ENCODE measurements at places on chromosomes 16 and 17. TPM values are rescaled to one million over a fixed set of nuclear protein-coding genes. Genes with fewer than 3 reads are reported as not detected.

Gene PAGR1
- 19.6 TPM for total RNA-seq

DNA sequence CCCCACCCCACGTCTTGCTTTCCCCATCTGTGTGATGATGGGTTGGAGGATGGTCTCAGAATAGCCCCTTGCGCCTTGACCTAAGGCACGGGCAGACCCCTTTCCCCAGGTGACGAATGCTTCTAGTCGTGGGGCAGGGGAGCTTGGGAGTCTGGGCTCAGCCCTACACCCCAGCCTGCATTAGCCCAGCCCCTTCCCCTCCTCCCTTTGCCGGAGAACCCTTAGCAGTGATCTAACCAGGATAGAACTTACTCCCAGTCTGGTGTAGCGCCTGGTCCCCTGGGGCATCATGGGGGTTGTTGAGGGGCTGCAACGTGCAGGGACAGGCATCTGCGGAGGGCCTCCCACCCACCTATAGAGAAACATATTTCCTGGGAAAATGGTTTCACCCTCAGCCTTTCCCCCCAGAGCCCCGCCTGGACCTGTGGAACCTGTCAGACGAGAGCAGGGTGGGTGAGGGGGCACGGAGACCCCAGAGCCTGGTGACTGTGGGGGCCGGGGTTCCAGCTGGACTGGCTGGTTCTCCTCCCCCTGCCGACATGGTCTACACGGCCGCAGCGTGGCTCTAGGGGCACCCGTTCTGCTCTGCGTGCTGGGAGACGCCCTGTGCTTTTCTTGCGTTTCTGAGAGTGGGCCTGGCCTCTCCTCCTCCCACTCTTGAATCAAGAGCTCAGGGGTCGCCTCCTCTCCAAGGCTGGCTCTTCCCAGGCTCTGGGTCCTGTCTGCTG lies 4.7 kb downstream of the SMTNL2 start:
- DNase-seq, result no peak

DNA sequence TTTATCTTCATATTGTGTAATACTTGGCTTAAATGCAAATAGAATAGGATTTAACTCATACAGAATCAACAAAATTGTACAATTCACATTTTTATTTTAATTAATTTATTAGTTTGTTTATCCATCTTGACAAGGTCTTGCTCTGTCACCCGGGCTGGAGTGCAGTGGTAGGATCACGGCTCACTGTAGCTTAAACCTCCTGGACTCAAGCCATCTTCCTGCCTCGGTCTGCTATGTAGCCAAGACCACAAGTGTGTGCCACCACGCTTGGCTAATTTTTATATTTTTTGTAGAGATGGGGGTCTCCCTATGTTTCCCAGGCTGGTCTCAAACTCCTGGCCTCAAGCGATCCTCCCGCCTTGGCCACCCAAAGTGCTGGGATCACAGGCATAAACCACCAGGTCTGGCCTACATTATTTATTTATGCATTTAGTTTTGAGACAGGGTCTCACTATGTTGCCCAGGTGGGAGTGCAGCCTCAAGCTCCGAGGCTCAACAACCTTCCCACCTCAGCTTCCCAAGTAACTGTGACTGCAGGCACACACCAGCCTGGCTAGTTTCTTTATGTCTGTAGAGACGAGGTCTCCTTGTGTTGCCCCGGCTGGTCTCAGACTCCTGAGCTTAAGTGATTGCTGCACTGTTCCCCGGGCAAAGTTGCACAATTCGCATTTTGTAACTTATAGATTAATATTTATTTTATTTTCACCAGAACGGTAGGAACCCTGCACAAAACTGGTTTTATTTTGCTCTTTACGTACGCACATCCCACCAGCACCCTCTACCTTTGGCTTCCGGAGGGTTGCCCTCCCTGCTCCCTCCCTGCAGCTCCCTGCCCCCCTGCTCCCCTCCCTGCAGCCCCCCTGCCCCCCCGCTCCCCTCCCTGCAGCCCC lies 4.9 kb downstream of the DPEP1 start:
- peak; percentile 56 for DNase-seq

DNA sequence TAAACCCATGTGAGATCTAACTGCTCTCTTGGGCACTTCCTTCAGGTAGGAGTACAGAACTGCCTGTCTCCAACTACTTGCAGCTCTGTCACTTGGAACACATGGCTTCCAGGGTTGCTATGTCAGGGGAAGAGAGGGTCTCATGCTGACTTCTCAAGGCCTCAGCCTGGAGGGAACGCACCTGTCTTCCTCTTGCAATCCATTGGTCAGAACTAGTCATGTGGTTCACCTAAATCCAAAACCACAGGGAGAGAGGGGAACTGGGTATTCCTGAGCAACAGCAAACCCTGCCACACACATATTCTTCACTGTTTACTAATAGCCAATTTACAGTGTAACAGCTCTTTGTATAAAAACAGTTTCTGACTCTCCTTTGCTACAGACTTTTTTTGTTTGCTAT lies 206.1 kb downstream of the KCNJ2 start:
- DNase-seq, result no peak

GRCh38 chr17:57493171-57493570 lies 236.8 kb downstream of the MSI2 start:
- no peak for DNase-seq

DNA sequence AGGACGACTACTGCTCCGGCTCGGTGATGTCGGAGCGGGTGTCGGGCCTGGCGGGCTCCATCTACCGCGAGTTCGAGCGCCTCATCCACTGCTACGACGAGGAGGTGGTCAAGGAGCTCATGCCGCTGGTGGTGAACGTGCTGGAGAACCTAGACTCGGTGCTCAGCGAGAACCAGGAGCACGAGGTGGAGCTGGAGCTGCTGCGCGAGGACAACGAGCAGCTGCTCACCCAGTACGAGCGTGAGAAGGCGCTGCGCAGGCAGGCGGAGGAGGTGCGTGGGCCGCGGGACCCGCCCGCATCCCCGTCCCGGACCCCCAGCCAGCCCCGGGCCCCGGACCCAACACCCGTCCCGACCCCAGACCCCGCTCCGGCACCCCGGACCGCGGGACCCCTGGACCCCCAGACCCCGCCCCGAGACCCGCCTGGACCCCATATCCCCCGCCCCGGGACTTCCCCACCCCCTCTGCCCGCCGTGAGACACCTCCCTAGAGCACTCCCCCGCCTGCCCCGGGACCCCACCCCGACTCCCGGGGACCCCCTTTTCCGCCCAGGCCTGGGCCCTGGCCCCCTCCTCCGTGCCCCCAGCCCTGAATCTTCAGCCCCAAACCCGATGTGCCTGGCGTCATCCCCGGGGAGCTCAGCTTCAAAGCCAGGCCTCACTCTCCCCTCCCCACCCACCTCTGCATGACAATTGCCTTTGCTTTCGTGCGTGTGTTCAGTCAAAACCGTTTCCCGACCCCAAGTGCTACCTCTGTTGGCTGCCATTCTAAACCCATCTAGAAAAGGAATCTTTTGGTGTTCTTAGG lies 594 bp downstream of the MAPK8IP3 start:
- DNase-seq, result no peak

DNA sequence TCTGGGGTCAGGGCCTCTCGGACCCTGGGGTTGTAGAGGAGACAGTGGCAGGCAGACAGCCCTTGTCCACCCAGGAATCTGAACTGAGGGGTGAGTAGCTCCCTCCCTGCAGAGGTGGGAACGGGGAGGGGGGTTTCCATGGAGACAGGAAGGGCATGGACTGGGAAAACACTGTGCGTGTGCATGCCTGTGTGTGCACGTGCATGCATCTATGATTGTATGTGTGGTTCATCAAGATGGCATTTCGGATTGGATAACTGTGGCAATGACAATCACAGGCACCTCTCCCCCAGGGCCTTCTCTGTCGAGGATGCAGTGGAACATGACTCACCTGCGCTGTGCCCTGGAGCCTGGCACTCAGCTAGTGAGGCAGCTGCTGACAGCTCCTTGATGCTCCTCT lies 6.1 kb upstream of the CD300C start:
- peak; percentile 2 for DNase-seq

- DNase-seq, result no peak
Measured at GRCh38 chr16:1275791-1276579, 20.1 kb downstream of the TPSD1 start.

Gene FNDC8
- not detected for total RNA-seq

- DNase-seq, result no peak
Measured at GRCh38 chr17:44581868-44582267, 24.6 kb downstream of the FZD2 start.

Gene EPN3
- total RNA-seq, result 0.99 TPM

- no peak for DNase-seq
Measured at GRCh38 chr16:12303653-12304052, 327.1 kb downstream of the SNX29 start.

Gene NQO1
- total RNA-seq, result 109 TPM

Gene NOD2
- 0.10 TPM for total RNA-seq

- peak; percentile 87 for DNase-seq
Measured at GRCh38 chr17:60173304-60173819, 23.6 kb downstream of the CA4 start.

Gene FBXW10
- not detected for total RNA-seq

GRCh38 chr17:29827179-29827578 lies 102.8 kb downstream of the SSH2 start:
- no peak for DNase-seq

Gene ERN2
- total RNA-seq, result 0.15 TPM

Gene C17orf107
- 4.2 TPM for total RNA-seq

DNA sequence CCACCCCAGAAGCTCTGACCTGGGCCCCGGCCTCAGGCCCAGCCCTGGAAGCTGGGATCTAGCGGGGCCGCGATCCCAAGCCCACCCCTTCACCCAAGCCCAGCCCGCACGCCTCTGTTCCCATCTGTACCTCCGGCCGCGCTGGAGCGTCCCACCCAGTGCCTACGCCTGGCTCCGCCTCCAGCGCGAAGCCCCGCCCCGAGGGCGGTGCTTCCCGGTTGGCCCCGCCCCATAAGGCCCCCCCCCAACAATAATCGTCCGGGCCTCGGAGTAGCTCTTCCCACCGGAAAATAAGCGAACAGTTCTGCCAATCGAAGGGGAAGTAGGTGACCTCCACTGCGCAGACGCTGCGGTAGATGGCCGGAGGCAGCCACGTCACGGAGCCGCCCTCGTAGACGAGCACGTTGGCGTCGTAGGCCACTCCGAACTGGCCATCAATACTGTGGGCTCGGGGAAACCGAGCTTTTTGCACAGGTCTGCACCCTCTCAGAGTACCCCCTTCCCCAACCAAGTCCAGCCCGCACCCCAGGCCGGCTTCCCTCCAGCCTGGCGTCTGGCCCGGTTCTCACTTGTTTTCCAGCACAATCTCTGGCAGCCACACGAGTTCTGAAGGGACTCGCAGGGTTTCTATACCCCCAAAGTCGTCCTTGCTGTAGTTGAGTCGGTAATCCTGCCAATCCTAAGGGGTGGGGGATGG lies 1.1 kb downstream of the CHRNE start:
- DNase-seq, result no peak

DNA sequence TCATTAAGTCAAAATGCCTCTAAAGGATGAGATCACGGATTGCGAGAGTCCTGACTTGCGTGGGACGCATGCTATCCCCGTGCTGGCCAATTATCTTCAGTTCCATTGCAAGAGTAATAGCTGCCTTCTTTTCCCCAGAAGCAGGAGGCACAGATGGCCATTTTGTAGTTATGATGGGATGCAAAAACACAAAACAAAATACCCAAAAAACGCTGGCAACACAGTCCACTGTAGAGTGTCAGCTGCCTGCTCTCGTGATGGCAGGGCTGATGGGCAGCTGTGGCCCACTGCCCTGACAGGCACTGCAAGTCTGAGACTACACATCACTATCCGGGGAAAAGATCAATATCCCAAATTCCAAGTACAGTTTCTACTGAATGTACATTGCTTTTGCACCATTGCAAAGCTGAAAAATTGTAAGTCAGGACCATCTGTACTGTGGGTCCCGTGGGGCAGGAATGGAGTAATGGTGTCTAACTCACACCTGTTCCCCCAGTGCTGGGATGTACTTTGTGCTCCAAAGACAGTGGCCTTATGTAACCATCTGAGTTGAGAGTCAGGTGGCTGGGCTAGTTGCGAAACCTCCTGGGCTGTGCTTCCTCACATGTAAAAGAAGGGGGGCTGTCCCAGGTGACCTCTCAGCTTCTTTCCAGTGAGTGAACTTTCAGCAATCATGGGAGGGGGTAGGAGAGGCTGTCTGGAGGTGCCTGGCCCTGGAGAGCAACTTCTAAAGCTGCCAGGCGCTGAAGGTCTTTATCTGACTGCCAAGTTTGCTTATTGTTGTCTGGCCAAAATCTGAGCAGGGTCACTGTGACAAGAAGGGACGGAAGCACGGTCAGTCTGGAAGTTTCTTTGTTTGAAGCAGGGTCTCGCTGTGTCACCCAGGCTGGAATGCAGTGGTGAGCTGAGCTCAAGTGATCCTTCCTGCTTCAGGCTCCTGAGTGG lies 4.7 kb downstream of the SLC47A1 start:
- peak; percentile 53 for DNase-seq

Gene C16orf96
- 0.10 TPM for total RNA-seq

- DNase-seq, result no peak
Measured at GRCh38 chr17:45641541-45641940, 142.6 kb upstream of the CRHR1 start.

Gene NPIPB12
- total RNA-seq, result 7.8 TPM
